ENCODE measurements at places on chromosomes 6 and 20.

GRCh38 chr6:17492350-17492749 lies 99.0 kb downstream of the CAP2 start:
- no peak for DNase-seq

- peak; percentile 82 for DNase-seq
Measured at GRCh38 chr6:136289327-136289578, 393 bp downstream of the BCLAF1 start.

DNA sequence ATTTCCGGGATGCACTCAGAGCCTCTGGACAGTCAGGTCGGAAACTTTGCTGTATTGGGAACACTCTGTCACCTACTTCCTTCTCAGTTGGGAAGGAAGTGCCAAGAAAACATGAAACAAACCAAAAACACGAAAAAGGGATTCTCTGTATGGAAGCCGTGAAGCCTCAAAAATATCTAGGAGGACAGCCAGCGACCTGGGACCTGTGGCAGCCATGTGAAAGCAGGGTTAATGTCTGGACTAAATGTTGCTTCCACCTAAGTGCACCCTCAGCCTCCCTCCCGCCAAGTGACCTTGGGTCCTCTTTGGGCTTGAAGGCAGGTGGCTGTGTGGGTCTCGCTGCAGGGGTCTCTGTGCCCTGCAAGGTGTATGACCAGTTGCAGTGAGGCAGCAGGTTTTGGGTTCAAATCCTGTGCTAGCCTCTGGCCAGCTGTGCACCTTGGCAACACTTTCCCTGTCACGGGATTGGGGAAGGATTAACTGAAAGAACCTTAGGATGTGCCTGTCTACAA lies 851 bp downstream of the MAVS start:
- DNase-seq: no peak

GRCh38 chr6:140062043-140063020 lies 687.9 kb upstream of the CITED2 start:
- peak; percentile 99 for DNase-seq

DNA sequence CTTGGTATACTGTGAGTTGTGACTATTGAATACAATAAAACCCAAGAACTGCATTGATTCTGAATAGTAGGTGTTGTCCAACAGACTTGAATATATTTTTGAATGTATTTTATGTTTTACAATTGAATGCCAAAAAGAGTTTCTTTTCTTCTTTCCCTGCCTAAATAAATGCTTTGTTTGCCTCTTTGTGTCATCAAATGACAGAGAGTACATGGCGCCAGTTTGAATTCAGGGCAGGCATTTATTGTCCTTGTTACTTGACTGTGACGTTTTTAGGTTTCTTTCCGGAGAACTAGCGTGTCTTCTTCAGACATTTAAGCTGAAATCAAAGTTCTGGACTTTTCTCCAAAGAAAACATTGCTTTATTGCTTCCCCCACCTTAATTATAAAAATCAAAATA lies 16.6 kb downstream of the KIF3B start:
- no peak for DNase-seq

DNA sequence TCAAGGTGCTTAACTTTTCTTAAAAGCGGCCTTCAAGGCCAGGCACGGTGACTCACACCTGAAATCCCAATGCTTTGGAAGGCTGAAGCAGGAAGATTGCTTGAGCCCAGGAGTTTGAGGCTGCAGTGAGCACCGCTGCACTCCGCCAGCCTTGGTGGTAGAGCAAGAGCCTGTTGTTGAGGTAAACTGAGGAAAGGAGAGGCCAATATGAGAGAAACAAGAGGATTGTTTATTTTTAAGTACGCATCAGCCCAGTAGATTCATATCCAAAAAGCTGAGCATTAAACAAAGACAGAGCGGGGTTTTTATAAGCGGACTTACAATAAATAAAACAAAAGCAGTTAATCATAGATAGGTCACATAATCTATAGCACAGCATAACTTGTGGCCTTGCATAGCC lies 15.0 kb upstream of the GMPR start:
- DNase-seq: no peak

DNA sequence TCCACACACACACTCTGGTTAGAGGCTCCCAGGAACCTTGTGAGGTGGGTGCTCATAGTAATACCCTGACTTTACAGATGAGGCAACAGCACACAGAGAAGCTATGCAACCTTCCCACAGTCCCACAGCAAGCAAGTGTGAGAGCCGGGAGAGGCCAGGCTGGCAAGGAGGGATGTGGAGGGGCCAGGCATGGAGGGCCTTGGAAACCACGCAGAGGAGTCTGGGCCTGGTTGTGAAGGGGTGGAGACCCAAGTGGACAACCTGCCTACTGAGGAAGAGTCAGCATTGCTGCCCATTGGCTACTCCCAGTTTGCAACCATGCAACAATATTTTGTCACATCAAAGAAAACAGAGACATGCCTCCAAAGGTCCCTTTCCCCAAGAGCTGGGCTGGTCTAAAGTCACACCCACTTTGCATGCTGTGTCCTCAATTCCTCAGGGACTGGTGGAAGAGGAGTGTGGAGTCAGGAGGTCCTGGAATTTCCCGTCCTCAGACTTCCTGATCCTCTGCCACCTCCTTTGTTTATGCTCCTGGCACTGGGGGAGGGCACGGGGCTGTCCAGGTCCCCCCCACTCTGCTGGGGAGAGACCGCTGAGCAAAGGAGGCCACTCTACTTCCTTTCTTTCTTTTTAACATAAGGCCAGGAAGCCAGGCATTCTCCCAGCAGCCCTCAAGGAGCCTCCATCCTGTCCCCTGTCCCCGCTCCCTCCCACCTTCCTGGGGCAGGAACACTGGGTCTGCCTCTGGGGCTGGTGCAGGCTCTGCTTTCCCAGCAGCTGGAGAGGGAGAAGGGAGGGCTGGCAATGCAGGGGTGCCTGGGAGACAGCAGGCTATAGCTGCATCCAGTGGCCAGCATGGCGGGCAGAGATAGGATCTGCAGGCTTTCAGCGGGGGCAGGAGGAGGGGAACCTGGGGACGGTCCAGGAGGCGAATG lies 68.3 kb downstream of the NOL4L start:
- no peak for DNase-seq

- no peak for DNase-seq
Measured at GRCh38 chr6:122753000-122753687, 26.4 kb upstream of the FABP7 start.

DNA sequence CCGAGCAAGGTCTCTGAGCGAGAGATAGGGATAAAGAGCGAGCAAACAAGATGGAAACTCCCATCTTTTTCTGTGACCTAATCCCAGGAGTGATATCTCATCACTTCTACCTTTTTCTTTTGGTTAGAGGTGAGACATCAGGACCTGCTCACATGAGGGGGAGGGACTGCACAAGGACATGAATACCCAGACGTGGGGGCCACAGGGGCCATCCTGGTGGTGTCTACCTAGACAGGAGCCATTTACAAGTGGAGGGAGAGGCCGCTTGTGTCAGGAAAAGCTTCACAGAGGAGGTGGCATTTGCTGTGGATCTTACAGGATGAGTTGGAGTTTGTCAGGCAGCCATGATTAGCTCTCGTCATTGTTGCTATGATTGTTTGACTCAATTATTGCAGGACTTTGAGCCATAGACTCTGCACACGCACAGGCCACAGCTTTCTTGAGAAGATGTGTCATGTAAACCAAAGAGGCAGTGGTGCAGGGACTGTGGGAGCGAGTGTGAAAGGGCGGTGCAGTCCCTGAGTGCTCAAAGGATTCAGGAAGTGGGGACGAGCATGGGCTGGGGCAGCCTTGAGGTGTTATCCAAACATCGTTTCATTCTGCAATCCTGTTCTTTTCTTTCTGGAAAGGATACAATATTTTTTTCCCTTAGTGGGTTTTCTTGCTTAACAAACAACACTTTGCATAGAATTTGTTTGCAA lies 7.7 kb downstream of the NPEPL1 start:
- no peak for DNase-seq

DNA sequence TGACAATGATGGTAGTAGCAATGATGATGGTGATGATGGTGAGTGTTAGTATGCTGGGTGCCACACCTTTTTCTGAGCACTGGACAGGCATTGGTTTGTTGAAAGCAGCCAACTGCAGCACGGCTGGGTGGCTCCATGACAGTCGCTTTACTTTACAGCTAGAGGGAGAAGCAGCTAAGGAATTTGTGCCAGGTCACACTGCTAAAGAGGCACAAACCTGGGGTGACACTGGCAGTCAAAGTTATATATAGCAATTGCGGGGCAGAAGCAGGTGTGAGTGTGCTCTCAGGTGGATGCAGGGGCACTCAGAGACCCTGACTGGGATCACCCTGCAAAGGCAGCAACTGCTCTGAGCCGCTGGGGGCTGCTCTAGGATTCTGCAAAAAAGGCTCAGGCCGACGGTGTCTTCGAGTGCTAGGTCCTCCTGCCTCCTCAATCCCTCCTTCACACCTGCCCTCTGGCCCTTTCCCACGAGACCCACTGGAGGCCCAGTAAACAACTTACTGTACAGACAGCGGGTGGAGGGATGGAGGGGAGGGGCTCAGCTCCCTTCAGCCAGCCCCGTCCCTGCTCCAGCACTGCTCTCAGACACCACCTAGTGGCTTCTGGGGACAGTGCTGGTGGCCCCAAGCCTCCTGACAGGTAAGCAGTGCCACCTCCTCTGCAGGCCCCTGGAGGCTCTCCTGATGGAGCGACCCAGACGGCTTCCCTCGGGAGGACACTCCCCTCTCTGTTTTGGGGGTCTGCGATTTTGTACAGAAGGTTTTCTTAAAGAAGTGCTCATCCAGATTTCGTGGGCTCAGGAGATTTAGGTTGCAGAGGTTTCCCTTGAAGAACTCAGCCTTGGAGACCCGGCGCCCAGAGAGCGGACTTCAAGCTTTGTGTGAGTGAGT lies 4.4 kb upstream of the RPS21 start:
- peak; percentile 73 for DNase-seq

Measured in amniotic epithelial cell (primary cell).